Stimulated activated CD4-positive, alpha-beta T cell treated with anti-CD3 and anti-CD28 coated beads, TNF-alpha, amount 100 ng/mL, for 1 hour (primary cell): ENCODE measurements at places on chromosomes 6 and 20.

DNA sequence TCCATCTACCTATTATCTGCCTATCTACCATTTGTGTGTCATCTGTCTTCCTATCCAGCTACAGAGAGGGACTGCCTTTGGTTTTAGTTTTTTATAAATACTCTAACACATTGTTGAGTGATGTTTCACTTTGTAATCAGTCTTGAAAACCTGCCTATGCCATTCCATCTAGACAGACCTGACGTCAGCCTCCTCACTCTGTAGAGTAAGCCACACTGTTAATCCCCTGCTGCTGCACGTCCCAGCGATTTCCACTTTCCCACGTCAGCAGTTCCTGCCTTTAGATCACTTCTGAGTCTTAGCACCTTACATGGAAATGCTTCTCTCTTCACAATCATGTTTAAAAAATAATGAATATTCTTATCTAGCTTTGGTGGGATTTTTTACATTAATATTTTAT is 54.8 kb downstream of the PLG start:
- DNase-seq, result no peak

DNA sequence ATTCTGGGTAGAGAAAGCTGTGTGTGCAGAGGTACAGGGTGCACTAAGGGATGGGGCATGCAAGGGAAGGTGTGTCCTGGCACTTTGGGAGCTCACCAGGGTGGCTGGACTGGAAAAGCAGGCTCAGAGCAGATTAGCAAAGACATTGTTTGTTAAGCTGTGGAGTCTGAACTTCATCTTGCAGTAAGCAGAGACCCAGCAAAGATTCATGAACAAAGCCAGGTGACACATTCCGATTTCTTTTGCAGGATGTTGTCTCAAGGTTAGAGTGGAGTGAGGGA is 28.8 kb downstream of the DUSP22 start:
- no peak for DNase-seq

GRCh38 chr6:79544299-79544927 is 7.2 kb upstream of the LCA5 start:
- no peak for DNase-seq

DNA sequence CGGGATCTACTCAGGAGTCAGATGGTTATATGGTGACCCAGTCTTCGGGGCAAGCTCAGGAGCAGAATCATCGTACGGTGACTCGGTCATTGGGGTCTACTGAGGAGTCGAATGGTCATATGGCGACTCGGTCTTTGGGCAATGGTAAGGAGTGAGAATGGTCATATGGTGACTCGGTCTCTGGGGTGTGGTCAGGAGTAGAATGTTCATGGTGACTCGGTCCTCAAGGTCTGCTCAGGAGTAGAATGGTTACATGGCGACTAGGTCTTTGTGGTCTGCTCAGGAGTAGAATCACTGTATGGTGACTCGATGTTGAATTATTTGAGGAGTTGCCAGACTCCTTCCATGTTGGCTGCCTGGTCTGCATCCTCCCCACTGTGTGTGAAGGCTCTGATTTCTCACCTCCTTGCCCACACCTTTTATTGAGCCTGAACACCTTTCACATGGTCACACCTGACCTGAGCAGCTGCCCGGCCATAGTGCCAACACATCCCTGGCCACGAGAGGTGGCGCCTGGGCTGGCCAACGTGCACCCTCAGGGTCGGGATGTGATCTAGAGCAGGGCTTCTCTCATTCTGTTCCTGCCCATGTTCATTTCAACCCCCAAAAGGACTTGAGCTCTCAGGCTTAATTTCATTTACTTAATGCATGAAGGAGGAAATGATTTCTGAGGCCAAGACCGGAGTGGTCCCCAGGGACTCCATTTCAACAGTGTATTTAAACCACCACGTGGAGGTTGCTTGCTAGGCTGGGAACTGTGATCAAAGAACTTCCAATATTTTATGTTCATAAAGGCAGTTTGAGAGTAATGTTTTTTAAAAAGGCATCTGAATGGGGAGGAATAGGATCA is 119.5 kb downstream of the PHACTR3 start:
- no peak for DNase-seq

DNA sequence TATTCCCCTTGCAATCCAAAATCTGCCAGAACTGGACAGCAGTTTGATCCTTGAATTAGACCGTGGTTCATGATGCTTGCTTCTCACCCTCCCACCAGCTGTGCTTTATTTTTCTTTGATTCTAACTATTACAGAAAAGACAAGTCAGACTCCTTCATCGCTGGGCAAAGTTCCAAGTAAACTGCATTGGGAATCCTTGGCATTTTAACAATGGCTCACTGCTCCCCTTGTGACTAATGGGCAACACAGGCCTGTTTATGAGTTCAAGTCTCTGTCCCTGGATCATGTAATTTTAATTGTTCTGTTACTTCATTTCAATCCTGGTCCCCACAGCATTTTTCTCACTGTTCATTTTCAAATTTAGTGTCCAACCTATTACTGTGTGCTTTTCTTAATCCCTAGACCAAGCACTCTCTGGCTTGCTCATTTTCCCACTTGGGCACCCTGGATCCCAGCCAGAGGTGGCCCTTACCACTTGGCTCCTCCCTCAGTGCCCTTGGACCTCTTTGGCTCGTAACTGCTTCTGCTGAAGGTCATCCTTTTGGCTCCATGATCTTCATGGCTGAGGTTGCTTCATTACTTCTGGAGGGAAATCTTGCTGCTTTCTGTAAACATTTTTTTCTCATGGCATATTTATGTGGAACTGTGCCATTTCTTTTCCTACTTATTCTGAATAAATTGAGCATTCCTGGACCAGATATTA is 32.8 kb downstream of the PSMB9 start:
- DNase-seq, result no peak

DNA sequence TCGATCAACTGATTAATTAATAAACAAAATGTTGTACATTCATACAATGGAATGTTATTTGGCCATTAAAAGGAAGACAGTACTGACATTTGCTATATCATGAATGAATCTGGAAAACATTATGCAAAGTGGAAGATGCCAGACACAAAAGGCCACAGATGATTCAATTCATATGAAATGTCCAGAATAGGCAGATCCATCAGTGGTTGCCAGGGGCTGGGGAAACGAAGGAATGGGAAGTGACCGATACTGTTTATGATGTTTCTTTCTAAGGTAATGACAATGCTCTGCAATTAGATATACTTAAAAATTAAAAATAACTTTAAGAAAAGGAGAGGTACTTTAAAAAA is 37.2 kb downstream of the ELOVL5 start:
- no peak for DNase-seq

- DNase-seq, result no peak
Observed at GRCh38 chr20:62059920-62060630, 5.6 kb downstream of the TAF4 start.

DNA sequence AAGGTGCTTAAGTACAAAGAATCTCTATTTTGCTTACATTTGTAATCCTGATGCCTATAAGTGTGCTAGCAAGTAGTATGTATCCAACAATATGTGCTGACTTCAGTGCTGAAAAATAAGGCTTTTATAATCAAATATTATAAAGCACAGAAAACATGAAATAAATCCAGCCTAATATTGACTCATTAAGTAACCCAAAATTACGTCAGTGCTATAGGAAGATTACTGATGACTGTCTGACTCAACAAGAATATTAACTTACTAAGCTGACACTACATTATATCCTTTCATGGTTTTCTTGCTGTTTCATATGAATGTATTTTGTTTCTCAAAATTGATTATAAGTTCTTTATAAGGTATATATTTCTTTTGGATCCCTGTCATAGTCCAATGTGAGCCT is 76.1 kb downstream of the ME1 start:
- no peak for DNase-seq

GRCh38 chr6:5726976-5727718 is 279.6 kb downstream of the NRN1 start:
- DNase-seq, result no peak

DNA sequence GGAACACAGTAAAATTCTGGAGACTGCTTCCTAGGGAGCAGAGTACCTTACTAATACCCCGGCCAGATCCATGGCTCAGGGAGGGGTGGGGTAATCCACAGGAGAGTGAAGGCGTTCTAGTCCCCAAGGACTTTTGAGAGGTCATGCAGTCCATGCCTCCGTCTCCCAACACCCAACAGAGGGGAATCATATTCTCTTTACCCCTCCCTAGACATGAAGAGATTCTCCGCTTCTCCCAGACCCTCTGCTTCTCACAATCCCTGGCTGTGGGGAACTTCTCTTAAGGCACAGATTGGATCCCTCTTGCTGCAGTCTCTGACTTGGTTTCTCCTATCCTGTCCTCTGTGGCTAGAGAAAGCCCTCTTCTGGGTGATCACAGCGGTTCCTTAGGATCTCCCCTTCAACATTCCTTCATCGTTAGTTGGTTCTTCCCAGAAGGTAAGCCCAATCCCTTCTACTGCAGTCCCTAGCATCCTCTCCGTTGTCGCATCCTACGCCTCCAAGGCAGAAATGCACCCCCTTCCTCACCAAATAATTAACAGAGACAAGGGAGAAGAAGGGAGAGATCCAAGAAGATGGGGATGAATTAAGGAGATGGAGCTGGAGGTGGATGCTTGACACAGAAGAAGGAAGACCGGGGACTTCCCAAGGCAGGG is 562 bp downstream of the GGT7 start:
- DNase-seq, result no peak

- no peak for DNase-seq
Observed at GRCh38 chr20:2695206-2695983, 2.8 kb downstream of the EBF4 start.

GRCh38 chr20:57783196-57783595 is 73.4 kb upstream of the PMEPA1 start:
- no peak for DNase-seq

DNA sequence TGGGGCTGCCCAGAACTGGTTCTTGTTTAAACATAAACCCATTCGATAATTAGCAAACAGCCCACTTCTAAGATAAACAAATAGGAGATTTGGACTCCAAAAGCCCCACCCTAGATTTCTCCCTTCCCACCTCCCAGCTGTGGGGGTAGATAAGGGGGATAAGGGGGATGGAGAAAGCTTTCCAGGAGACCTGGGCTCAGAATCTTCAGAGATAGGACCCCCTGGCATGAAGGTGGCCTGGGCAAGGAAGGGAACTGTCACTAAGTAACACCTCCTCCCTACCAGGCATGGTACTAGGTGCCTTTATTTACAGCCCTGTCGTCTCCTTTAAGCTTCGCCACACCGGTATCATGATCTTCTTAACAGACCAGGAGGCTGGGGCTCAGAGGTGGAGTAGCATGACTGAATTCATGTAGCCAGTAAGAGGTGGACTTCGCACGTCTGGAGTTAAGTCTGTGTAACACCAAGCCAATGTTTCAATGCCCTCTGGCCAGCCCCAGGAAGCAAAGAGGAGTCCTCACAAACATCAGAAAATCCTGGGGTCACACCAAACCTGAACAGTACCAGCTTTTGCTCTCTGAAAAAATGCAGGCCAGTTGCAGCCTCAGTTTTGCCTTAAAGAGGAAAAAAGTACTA is 4.6 kb downstream of the SDC4 start:
- no peak for DNase-seq
